Pulmonary artery endothelial cell (primary cell): ENCODE measurements at places on chromosomes 13 and 19. TPM values are rescaled to one million over a fixed set of nuclear protein-coding genes. Genes with fewer than 3 reads are reported as not detected.

CDC42EP5 gene
- 30.2 and 35.7 TPM in 2 replicates for total RNA-seq

GRIN2D gene
- 0.39 and 0.40 TPM in 2 replicates for total RNA-seq

IGFLR1 gene
- 1.2 and 1.8 TPM in 2 replicates for total RNA-seq

ANGPTL8 gene
- total RNA-seq: not detected in 2 replicates

VSTM1 gene
- not detected in 2 replicates for total RNA-seq

STOML3 gene
- not detected in 2 replicates for total RNA-seq

ZNF440 gene
- 6.3 and 10.5 TPM in 2 replicates for total RNA-seq

SF3A2 gene
- total RNA-seq: 45.0 and 50.4 TPM in 2 replicates

CD22 gene
- total RNA-seq: 0.60 TPM in 1 of 2 replicates, not detected in the other

FUT3 gene
- total RNA-seq: not detected in 2 replicates

EXOSC5 gene
- 15.7 and 16.2 TPM in 2 replicates for total RNA-seq

FARSA gene
- total RNA-seq: 56.4 and 85.4 TPM in 2 replicates

ICAM5 gene
- 0.13 and 0.25 TPM in 2 replicates for total RNA-seq

TJP3 gene
- total RNA-seq: not detected in 2 replicates

MYPOP gene
- total RNA-seq: 0.79 and 1.4 TPM in 2 replicates

PRKCG gene
- 0.14 TPM in 1 of 2 replicates, not detected in the other for total RNA-seq

ZNF222 gene
- total RNA-seq: 4.7 and 6.7 TPM in 2 replicates

SULT2B1 gene
- 0.07 TPM in 1 of 2 replicates, not detected in the other for total RNA-seq

PGLYRP1 gene
- total RNA-seq: not detected in 2 replicates

OVOL3 gene
- total RNA-seq: not detected in 2 replicates
